Stimulated activated CD4-positive, alpha-beta T cell treated with anti-CD3 and anti-CD28 coated beads, TNF-alpha, amount 100 ng/mL, for 4 hours (primary cell): ENCODE measurements at places on chromosomes 3 and 15.

DNA sequence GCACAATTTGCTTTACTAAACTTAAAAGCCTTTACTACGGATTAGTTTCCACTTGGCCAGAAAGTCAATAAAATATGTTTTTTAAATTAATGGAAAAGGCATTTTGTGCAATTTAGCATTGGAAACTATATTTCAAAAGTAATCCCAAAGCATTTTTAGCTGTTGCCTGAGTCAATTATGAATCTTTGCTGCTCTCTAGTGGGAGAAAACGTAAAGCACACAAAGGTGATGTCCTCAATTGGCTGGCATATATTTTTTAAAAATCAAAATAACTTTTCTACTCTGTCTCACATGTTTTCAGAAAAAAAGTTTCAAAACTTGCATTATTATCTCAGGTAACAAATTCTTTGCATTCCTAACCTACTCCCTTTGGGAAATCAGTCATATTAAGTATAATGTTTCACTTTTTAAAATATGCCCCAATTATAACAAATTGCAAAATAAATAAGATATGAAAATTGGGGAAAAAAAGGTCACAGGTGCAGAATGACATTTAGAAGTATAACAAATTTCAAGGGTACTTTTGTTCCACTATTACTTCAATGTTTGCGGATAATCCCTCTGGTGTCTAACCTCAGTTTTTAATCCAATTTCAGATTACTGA, 47.2 kb upstream of the TEX55 start:
- no peak for DNase-seq

GRCh38 chr3:182682263-182683241, 110.8 kb upstream of the ATP11B start:
- peak; percentile 23 for DNase-seq

DNA sequence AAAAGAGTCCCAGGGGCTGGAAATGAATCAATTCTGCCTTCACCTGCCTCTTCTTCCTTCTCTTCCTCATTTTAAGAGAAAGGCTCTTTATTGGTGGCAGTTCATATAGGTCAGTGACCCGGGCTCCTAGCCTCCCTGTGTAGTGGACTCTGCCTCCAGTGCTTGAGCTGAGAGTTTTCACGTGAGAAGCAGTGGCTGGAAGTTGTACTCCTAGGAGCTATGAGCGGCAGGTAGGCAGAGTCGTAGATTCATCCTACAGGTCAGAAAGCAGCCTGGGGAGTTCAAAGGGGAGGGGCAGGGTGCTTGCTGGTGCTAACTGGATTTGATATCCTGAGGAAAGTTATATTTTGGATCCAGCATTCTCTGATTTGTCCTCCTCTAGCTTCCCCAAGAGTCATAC, 101.1 kb downstream of the RPLP1 start:
- no peak for DNase-seq

GRCh38 chr3:22846566-22846965, 356.6 kb upstream of the UBE2E2 start:
- DNase-seq, result no peak

DNA sequence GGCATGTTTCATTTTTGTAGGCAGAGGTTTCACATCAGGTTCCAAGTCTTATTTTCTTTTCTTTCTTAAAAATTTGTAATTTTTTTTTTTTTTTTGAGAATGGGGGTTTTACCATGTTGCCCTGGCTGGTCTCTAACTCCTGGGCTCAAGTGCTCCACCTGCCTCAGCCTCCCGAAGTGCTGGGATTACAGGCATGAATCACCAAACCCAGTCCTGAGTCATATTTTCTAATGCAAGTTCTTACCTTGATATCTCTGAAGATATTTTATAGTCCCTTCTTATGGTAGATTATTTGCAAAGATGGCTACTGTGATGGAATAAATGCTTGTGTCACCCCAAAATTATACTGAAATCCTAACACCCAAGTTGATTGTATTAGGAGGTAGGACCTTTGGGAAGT, 63.8 kb downstream of the SLC9A9 start:
- no peak for DNase-seq

- no peak for DNase-seq
Measured at GRCh38 chr3:116233711-116234357, 211.5 kb downstream of the LSAMP start.

GRCh38 chr15:49637857-49638256, 17.0 kb downstream of the DTWD1 start:
- no peak for DNase-seq

GRCh38 chr15:95341686-95342085, 988.8 kb upstream of the NR2F2 start:
- DNase-seq, result no peak

GRCh38 chr15:79593119-79593869, 161.2 kb downstream of the MINAR1 start:
- no peak for DNase-seq

DNA sequence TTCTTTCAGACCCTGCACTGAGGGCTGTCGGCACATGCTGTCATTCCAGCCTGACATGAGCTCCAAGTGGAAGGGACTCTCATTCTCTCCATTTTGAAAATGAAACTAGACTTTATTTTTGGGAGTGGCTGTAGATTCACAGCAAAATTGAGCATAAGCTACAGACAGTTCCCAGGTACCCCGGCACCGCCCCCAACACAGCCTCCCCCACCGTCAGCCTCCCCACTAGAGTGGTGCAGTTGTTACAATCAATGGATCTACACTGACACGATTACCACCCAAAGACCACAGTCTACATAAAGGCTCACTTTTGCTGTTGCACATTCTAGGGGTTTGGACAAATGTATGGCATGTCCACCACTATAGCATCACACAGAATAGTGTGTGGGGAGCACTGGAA, 29.5 kb upstream of the FGD5 start:
- no peak for DNase-seq

DNA sequence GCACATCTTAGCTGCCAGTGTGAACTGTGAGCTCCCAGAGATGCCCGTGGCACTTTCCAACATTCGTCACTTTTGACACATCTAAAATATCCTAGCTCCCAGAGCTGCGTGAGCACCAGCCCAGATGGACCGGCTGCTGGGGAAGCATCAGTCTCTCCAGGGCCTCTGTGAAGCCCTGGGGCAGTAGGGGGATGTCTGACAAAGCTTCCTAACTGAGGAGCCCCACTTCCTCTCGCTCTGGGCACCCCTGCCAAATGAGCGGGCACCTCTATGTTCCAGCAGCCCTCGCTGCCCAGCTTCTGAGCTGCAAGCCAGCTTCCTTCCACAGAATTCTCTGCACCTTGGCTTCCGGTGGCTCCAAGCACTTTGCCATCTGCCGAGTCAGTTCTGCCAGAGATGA, 91.1 kb downstream of the LIPC start:
- DNase-seq, result no peak

DNA sequence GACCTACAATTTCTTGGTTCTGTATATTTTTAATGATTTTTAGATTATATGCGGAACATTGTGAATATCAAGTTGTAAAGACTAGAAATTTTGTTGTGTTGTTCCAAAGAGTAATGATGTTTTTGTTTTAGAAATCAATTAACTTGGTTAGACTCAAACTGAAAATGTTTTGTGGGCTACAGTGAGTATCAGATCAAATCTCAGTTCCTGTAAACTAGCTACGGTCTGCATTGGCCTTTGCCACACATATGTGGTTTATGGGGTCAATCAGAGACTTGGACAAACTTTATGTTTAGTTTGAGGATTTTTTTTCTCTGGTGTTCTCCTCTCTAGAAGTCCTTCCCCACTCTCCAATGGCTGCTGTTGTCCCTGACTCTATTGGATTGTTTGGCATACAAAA, 308.0 kb upstream of the THRB start:
- no peak for DNase-seq

DNA sequence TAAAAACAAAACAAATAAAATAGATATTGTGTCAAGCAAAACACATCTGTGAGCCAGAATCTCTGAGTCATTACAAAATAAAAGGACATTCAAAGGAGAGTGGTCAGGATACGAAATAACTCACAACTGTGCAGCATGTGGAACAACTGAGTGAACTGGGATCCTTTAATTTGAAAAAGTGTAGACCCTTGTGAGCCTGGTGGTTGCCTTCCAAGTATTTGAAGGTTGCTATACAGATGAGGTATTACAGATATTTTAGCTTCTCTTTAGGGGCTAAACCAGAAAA, 26.7 kb downstream of the KCNMB2 start:
- DNase-seq, result no peak

GRCh38 chr15:26260517-26261133, 397.5 kb upstream of the ATP10A start:
- DNase-seq, result no peak

- no peak for DNase-seq
Measured at GRCh38 chr3:183981990-183982644, 35.6 kb downstream of the ABCC5 start.

GRCh38 chr3:37040231-37040630, 46.9 kb downstream of the MLH1 start:
- no peak for DNase-seq

DNA sequence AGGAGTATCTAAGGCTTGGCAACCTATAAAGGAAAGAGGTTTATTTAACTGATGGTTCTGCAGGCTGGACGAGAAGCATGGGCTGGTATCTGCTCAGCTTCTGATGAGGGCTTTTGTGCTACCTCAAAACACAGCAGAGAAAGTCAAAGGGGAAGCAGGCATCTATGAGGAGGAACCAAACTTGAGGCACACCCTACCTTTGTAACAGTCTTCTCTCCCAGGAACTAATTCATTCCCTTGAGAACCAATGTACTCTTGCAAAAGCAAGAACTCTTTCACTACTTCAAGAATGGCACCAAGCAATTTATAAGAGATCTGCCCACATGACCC, 109.0 kb downstream of the CGGBP1 start:
- no peak for DNase-seq

GRCh38 chr15:40104865-40105516, 3.7 kb downstream of the BMF start:
- peak; percentile 56 for DNase-seq
